Sciatic nerve (tissue), 2 donors: ENCODE measurements at places on chromosomes 1 and 21. TPM values are rescaled to one million over a fixed set of nuclear protein-coding genes. Genes with fewer than 3 reads are reported as not detected.

DNA sequence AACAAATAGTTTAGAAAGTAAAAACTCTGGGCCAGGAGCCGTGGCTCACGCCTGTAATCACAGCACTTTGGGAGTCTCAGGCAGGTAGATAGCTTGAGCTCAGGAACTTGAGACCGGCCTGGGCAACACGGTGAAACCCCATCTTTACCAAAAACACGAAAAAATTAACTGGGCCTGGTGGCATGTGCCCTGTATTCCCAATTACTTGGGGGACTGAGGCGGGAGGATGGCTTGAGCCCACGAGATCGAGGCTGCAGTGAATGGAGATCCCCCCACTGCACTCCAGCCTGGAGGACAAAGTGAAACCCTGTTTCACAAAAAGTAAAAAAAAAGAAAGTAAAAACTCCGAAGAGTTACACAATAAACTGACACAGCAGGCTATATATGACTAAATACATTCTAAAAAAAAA is 10.6 kb downstream of the CEP170 start:
- no peak for DNase-seq

GRCh38 chr1:94156096-94156625 is 35.2 kb upstream of the ABCA4 start:
- no peak for DNase-seq

DNA sequence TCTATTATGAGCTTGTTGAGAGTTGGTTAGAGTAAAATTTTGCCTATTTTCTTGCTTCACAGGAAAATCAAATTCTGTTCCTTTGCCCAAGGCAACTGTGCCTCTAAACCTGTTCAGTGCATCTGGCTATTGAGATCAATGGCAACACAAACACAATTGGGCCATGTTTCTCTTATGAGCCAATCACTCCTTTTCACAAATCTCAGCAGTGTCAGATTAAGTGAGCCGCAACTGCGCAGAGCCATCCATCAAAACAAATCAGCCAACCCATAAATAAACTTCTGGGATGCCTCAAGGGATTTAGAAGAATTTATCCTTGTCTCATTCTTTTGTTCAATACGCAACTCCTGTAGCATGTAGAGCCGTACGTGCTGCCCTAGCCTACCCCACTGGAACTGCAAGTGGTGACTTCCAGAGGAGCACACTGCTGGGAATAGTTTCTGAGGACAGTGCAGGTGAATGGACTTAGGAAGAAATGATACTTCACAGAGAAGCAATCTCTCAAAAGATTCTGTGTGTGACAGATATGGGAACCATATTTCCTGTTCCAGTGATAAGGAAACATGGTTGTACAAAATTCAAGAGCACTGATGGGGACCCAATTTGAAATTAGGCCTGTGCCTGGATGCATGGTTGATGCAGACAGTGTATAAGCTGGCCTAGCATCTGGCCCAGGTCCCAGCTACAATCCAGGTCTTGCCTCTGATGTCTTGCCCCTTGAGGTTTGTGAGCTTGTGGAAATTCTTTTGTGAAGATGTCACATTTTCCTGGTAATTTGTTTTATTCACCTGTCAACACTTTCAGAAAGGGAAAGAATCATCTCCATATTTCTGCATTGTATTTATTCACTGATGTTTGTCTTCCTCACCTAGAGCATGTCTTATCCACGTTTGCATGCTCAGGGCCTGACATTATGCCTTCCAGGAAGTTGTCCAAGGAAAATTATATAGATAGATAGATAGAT is 166.2 kb downstream of the URB2 start:
- DNase-seq, result no peak

- DNase-seq, result no peak
Measured at GRCh38 chr1:168483539-168483938, 60.3 kb downstream of the XCL2 start.

- no peak for DNase-seq
Measured at GRCh38 chr1:150065184-150065871, 2.2 kb upstream of the VPS45 start.

- DNase-seq, result no peak
Measured at GRCh38 chr1:1894354-1895059, 3.6 kb upstream of the GNB1 start.

GRCh38 chr1:201322653-201323510 is 39.6 kb downstream of the PKP1 start:
- DNase-seq, result no peak

DNA sequence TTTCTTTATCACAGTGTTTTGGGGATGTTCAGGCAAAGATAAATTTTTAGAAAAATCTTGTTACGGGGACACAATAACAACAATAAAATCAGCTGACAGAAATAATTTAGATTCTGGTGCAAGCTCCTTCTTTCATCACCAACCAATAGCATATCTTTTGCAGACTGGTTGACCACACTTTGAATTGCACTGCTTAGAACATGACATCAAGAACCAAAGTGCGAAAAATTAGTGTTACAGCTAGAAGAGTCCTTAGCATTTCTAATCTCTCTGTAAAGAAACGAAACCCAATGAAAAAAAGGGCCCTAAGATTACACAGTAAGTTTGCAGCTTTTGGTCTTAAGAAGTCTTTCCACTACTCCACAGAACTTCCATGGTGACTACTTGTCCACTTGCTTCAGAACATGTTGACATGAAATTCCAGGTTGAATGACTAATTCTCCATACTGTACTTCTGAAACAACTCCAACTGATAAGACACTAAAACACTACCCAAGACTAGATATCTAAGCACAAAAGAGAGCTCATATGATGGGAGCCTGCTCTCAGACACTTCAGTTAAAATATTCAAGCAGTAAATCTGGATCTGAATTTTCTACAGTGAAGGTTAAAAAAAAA is 31.3 kb downstream of the XKR8 start:
- no peak for DNase-seq

- DNase-seq, result no peak
Measured at GRCh38 chr1:167542109-167543032, 11.2 kb downstream of the CREG1 start.

DNA sequence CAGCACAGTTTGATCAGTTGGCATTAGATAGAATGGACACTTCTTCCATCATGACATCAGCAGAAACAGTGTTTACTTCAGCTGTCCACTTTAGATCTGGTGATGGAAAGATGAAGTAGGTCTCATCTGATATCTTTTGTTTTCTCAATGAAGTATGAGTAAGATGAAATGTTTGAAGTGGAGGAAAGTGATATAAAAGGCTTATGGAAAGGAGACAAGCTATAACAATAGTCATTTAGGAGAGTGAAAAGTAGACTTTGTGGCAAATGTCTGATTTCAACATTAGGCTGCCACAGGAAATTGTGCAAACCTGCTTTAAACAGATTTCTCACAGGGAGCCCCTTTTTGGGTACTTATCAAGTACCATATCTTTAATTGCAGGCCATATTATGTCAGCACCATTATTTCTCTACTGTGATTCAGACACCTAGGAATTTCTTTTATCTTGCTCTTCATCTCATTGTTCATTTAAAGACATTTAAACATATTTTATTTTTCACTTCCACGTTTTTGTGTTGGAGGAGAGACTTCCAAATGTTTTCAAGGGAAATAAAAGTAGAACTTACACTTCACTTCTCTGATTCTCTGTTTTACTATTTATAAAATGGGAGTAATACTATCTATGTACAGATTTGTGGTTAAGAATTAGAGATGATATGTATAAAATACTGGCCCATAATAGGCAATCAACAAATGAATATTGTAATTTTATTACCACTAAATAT is 18.1 kb downstream of the PDC start:
- no peak for DNase-seq

DNA sequence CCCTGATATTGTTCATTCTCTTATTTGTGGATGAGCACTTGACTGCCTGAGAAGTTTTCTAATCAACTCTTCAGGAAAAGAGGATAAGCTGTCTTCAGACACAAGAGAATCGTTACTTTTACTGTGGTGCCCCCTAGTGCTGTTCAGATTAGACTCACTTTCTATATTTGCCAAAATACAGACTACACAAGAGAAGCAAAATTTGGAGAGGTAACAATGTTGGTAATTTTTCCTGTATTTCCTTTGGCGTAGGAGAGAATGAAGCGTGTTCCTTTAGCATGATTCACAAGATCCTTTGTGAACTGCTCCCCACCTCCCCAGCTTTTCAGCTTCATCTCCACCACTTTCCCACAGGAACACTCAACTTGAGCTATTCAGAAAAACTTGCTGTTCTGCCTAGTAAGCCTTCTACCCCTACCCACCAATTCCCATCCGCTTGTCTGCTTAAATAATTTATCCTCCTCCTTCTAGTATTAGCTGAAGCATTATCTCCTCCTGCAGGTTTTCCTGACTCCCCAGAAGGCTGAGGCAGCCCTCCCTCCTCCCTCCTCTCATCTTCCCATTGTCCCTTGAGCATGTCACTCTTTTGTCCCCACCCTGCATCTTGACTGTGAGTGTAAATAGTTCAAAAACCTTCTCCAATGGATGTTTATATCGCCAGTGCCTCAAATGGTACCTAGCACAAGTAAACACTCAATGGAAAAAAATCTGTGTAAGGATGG is 4.5 kb downstream of the TNFSF4 start:
- no peak for DNase-seq

- no peak for DNase-seq
Measured at GRCh38 chr1:182235952-182236650, 155.5 kb downstream of the GLUL start.

DNA sequence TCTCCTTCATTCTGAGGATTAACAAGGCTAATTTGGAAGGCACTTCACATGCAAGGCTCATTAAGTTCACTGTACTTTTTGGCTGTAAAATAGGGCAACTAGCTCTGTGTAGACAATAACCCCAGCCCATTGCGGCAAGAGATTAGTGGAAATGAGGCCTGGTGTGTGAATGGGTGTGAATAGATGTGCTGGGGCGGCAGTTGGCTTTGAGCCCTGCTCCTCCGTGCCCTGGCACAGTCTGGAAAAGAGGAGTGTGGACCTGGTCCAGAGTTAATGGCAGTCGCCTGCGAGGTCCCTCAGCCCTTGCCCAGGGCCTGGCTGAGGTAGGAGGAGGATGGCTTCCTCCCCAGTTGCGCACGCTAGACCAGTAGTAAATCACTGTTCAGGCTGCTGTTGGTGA is 4.8 kb downstream of the KISS1 start:
- no peak for DNase-seq

DNA sequence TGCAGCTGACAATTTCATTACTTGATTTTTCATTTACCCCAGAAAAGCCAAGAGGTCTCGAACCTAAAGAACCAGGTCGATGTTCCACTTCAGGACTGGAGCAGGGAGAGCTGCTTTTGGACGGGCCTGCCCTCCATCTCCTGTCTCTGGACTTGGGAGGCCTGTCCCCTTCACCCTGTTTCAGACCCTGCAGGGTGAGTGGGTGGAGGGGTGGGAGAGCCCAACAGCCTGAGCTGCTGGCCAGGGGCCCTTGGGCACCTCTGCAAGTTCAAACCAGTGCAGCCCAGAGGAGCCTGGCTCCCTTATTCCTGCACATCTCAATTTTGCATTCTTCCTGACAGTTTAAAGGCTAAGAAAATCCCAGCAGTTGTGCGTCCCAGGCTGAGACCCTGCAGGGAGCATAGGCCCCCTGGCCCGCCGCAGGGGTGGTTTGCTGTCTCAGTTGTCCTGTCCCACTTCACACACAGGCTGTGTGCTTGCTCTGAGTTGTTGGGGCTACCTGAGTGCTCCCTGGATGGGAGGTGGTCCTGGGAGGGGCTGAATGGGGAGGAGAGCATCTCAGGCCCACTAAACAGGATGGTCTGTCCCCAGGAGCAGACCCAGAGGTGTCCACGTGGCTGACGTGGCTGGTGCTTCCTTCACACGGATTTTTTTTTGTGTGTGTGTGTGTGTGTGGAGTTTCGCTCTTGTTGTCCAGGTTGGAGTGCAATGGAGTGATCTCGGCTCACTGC is 443.7 kb downstream of the PTPRU start:
- DNase-seq, result peak; percentile 34

- DNase-seq, result no peak
Measured at GRCh38 chr1:151479462-151479861, 20.2 kb upstream of the POGZ start.

DNA sequence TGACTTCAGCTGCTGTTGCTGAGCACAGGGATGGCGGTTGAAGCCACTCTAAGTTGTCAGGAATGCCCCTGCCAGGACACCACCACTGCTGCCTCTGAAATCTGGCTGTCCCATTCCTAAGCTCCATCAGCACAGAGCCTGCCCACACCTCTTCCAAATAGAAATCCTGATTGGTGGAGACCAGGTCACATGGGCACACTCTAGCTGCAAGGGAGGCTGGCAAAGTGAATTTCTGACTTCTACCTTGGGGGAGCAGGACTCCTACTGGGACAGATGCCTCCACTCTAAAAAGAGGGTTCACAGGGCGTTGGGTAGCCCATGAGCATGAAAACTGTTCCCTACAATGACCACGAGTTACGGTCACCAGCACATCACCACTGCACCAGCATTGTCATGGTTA is 83.8 kb upstream of the TARDBP start:
- no peak for DNase-seq

DNA sequence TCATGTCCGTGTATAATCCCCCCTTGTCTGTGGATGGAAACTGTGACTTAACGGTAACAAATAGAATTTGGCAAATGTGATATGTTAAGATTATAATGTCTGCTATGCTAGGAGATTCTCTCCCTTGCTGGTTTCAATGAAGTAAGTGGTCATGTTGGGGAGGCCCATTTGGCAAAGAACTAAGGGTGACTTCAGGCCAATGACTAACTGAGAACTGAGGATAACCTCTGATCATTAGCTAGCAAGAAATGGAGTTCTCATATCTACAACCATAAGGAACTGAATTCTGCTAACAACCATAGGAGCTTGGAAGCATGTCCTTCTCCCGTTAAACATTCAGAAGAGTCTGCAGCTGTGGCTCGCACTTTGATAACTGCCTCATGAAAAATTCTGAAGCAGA is 2.3 kb downstream of the IFI44L start:
- DNase-seq, result no peak

DNA sequence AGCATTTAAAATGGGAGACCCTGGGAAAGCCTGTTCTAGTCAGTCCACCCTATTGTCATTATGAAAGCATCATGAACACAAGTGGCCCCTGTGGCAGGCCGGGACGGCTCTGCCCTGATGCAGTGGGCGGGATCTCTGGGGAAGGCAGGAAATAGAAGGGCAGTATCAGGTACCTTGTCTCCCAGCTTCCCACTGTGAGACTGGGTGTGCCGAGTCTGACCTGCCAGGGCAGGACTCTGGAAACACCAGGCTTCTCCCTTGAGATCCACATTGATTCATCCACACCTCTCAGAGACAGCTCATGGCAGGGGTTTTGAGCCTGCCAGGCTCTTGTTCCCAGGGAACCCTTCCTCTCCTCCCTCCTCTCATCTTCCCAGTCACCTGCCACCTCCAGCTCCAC is 24.5 kb upstream of the GNPAT start:
- DNase-seq, result no peak

- no peak for DNase-seq
Measured at GRCh38 chr1:177800400-177801088, 169.3 kb downstream of the SEC16B start.

GRCh38 chr1:145985502-145986439 is 10.6 kb downstream of the TXNIP start:
- no peak for DNase-seq

- no peak for DNase-seq
Measured at GRCh38 chr21:43370091-43370658, 56.8 kb downstream of the SIK1 start.

Gene CADM3
- total RNA-seq, result 207 TPM

Gene HES4
- total RNA-seq, result 30.5 TPM

Gene SPATA45
- 0.80 TPM for total RNA-seq

Gene GSTM5
- total RNA-seq, result 41.6 TPM

Gene DENND2C
- total RNA-seq, result 4.5 TPM

Gene ACTL8
- total RNA-seq, result not detected

Gene UBL4B
- total RNA-seq, result not detected
